ENCODE measurements at places on chromosomes 13 and 19.

DNA sequence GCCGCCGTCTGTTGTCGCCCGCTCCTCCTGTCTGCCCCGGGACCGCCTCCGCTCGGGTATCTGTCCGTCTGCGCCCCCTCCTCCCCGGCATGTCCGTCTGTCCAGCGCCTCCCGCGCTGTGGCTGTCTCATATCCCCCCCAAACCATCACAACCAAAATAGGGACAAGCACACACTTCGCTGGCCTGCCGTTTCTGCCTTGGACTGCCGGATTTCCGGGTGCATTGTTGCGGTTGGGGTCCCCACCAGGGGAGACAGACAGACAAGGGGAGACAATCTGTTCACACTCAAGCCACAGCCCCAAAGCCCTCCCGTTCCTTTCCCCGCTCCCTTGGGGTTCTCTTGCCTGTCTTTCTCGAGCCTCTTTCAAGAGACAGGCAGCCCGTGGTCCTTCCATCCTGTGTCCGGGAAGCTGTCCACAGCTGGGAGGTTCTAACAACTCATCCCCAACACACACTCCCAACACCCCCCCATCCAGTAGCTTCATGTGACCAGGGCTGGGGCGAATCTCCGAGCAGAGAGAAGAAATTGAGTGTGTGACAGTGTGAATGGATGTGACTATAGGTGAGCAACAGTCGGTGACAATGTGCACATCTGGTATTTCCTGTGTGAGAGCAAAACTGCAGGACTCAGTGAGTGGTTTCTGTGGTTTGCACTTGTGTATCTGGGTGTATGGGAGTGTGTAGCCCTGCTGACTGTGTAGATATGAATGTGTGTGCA lies 16.5 kb upstream of the FOSB start:
- DNase-seq, result no peak

- no peak for DNase-seq
Measured at GRCh38 chr19:815775-816499, 5.8 kb downstream of the PLPPR3 start.

- no peak for DNase-seq
Measured at GRCh38 chr19:39246951-39247669, 1.5 kb downstream of the IFNL4 start.

GRCh38 chr13:29499506-29500165 lies 95.9 kb downstream of the SLC7A1 start:
- DNase-seq, result no peak

GRCh38 chr19:7832781-7833180 lies 2.8 kb downstream of the EVI5L start:
- DNase-seq, result no peak

- no peak for DNase-seq
Measured at GRCh38 chr13:42487221-42487620, 86.7 kb upstream of the TNFSF11 start.
